ENCODE measurements at places on chromosomes 7 and 10.

DNA sequence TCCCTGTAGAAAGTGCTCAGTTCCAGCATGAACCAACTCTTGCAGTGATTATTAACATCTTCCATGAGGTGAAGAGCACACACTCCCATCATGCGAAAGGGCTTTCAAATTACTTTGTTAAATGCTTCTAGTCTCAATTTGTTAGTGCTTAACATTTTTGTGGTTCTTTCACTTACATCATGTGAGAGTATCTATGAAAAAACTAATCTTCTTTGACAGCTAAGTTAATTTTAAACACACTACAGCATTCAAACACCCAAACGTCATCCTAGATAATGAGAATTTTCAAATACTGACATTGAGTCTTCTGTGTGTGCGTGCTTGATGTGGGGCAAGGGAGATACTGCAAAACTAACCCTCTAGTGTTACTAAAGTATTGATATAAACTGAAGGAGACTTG lies 84.8 kb downstream of the ETV1 start:
- no peak for DNase-seq

DNA sequence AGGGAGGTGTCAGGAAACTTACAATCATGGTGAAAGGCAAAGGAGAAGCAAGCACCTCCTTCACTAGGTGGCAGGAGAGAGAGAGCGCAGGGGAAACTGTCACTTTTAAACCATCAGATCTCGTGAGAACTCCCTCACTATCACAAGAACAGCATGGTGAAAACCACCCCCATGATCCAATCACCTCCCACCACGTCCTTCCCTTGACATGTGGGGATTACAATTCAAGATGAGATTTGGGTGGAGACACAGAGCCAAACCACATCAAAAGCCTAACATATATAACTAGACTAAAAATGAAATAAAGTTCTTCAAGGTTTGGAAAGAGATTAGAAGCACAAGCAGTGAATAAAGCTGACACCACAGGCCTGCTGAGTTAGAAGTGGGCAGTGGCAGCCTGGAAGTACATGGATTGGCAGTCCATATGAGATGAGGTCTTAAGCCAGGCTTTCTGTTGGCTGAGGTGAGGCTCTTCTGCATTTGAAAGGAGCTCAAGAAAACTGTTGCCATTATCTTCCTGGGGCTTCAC lies 96.4 kb upstream of the MDFIC start:
- DNase-seq = no peak

GRCh38 chr10:80497187-80498077 lies 40.3 kb upstream of the SH2D4B start:
- no peak for DNase-seq

GRCh38 chr7:30886608-30887011 lies 25.0 kb upstream of the AQP1 start:
- no peak for DNase-seq

DNA sequence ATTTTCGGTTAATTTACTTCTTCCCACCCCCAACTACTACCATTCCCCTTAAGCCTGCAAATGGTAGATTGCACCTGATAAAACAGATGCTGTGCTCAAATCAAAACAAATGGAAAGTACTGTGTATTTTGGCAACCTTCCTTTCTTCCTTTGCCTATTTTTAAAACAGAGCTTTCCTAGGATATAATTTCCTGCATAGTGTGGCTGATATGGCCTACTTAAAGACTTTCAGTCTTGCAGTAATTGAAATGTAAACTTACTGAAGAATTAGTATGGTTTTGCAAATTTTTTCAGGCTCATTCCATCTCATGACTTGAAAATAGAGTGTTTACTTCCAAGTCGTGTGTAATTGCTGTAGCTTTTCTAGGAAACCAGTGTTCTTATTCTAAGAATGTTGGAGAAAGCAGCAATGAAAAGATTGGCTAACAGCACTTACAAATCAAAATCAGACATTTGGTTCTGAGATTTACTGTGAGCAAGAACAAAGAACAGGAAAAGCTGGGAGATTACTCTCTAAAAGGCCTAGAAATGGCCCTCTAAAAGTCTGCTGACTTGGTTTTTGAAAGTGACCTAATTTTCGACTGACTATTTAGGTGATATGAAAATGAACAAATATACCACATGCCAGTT lies 52.0 kb downstream of the REEP3 start:
- no peak for DNase-seq

DNA sequence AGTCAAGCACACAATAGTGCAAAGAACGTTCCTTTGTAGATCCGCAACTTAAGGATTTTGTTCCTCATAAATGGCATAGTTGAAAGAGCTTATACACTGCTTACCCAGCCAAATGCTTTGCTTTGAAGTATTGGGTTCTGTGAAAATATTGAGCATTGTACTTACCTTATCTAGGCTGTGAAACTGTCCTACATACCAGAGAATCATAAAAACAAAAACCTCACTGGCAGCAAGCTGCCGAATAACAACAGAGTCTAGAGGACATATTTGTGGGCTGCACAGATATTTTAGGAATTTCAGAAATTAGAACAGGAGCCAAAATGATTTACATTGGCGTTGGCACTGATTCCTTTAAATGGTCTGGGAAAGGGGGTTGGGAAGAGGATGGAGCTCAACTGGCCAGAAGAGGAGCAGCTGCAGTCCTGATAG lies 174.8 kb downstream of the RTKN2 start:
- DNase-seq = no peak

- DNase-seq = no peak
Observed at GRCh38 chr10:116848944-116849247, 403 bp upstream of the ENO4 start.

GRCh38 chr10:70324339-70324861 lies 40.6 kb upstream of the NPFFR1 start:
- DNase-seq = peak; percentile 6

DNA sequence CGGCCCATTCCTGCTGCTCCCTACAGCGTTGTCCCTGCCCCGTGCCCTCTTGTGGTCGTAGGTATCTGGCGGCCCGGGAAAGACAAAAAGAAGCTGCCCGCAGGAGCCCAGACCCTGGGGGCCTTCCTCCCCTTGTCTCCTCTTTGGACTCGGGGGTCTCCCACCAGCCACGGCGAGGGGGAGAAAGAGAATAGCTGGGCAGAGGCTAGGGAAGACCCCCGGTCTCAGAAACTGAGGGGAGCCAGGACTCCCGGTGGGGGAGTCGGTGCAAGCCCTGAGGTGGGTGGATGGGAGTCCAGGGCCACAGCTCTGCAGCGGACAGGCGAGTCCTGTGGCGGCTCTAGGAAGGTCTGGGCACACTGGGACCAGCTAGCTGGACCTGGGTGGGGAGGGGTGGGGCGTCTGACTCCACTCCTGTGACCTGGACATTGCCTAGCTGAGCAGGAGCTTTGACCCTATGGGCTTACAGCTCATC lies 1.3 kb upstream of the SH2D4B start:
- DNase-seq = no peak

- DNase-seq = no peak
Observed at GRCh38 chr7:139737221-139738100, 40.3 kb downstream of the HIPK2 start.

GRCh38 chr10:62162261-62162981 lies 106.2 kb downstream of the RTKN2 start:
- DNase-seq = no peak

DNA sequence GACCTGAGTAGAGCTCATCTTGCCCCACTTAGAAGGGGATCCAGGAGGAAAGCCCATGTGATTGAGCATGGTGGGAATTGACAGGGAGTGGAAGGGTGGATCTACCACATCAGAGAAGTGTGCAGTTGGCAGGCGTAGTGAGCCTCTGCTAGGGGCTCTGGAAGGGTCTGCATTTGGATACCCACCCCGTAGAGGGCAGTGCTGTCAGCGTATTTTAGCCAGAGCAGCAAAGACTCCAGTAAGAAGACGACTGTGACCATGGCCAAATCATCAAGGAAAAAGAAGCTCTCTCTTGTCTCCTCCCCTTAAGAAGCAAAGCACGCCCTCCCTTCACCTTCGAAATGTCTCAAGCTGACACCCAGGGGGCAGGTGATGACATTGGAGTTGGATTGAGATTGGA lies 68.8 kb upstream of the INHBA start:
- DNase-seq = no peak
